ENCODE measurements at places on chromosomes 4 and X.

- DNase-seq: no peak
Measured at GRCh38 chrX:74449322-74449936, 28.1 kb downstream of the SLC16A2 start.

DNA sequence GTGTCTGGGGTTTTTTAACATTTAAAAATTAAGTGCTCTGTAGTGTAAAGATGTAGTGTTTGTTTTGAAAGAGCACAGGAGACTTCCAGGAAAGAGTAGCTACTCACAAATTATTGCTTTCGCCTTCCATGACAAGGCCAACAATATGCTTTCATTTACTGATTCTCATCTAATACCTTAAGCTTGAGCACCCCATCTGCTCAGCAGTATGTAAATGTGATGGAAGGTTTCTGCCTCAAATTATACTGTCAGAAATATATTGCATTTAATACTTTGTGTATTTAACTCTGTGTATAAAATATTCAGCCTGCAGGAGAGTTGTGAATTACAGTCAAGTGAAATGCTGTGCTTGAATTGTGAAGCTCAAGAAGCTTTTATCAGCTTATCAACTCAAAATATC lies 296.3 kb upstream of the ATOH1 start:
- DNase-seq: no peak

DNA sequence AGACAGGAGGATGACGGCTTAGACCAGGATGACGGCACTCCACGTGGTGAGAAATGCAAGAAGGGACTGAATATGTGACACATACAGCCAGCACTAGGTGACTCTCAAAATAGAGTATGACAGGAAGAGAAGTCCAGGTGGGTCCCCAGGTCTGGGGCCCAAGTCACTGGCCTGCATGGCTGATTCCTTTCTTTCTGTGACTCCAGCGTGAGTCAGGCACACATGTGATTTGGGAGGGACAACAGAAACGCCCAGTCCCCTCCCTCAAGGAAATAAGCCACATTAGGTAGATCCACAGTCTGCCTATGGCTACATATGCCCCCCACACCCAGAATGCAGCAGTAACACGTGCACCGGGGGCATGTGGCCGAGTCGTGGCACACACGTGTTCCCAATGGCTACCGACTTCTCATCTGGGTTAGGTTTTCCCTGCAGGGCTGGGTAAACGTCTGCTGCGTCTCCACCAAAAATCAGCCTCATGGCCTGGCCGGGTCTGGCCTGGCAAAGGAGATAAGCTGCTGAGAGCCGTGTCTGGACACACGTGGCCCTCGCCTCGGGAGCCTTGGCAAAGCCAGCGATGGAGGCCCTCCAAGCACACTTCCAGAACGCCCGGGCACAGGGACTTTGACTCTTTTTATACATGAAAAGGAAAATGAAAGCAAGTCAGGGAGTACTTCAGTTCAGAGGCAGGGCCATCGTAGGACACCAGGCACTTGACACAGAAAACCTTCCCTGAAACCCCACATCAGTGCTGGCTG lies 19.3 kb downstream of the SEL1L3 start:
- no peak for DNase-seq

DNA sequence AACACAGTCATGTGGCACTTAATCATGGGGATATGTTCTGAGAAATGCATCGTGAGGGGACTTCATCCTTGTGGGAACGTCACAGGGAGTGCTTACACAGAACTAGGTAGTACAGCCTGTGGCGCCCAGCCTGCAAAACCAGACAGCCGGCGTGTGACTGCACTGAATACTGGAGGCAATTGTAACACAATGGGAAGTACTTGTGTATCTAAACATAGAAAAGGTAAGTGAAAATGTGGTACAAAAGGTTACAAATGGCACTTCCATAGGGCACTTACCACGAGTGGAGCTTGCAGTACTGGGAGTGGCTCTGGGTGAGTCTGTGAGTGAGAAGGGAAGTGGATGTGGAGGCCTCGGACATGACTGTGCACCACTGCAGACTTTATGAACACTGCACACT lies 5.2 kb downstream of the TLR3 start:
- DNase-seq: no peak

- DNase-seq: no peak
Measured at GRCh38 chrX:127578395-127578794, 473.8 kb downstream of the ACTRT1 start.

- no peak for DNase-seq
Measured at GRCh38 chr4:78846258-78846657, 70.1 kb downstream of the BMP2K start.
